Neural crest cell (in vitro differentiated cells): ENCODE measurements at places on chromosomes 2 and 18. TPM values are rescaled to one million over a fixed set of nuclear protein-coding genes. Genes with fewer than 3 reads are reported as not detected.

The ACTG2 gene
- 0.39 TPM in 1 of 2 replicates, not detected in the other for total RNA-seq

The IER3IP1 gene
- total RNA-seq = 14.2 and 15.9 TPM in 2 replicates

DNA sequence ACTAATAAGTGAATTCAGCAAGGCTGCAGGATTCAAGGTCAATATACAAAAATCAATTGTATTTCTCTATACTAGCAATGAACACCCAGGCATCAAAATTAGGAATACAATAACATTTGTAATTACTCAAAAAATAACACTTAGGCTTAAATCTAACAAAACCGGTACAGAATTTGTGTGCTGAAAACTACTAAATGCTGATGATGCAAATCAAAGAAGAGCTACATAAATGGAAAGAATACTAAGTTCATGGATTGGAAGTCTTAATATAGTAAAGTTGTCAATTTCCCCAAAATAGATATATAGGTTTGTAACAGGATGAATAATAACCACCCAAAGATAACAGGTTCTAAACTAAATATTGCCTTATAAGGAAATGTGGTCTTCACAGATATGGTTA lies 286.5 kb downstream of the ALK start:
- DNase-seq = no peak

- DNase-seq = no peak
Observed at GRCh38 chr2:8027387-8027786, 654.5 kb upstream of the ID2 start.

GRCh38 chr18:41075212-41075611 lies 879.8 kb upstream of the PIK3C3 start:
- DNase-seq = no peak
